ENCODE measurements at places on chromosomes 11 and 22.

GRCh38 chr11:69359735-69360480, 66.0 kb downstream of the MYEOV start:
- no peak for DNase-seq

GRCh38 chr11:1123970-1124369, 33.8 kb upstream of the MUC5AC start:
- no peak for DNase-seq

DNA sequence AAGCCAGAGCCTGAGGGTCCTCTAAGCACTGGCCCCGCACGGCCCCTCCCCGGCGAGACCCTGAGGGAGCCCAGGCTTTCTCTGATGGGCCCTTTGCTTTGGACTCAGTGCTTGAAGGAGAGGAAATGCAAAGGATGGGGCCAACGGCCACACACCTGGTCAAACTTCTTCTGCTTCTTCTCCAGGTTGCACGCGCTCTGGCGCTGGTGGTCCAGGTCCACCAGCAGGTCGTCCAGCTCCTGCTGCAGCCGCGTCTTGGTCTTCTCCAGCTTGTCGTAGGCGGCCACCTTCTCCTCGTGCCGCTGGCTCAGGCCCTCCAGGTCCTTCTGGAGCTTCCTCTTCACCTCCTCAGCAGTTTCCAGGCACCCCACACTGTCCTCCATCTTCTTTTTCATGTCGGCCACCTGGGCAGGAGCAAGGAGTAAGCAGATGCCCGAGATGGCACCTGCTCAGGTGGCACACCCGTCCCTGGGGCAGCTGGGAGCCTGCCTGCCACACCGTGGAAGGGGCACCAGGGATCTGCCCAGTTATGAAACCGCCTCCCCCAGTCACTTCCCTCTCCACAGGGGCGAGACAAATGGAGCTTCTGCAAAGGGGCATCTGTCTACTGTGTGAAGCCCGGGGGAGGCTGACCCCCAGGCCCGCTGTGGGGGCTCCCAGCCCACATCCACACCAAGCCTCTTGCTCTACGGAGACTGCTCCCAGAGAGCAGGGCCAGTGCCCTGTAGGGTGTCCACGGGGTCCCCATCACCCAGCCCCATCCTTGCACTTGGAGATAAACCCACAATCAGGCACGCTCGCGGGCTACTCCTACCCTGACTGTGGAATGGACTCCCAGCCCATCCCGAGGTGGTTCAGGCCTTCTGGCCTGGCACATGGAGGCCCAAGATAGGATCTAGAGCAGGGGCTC, 39.2 kb downstream of the APOL1 start:
- DNase-seq: no peak

GRCh38 chr11:46633291-46634217, 16.2 kb downstream of the ATG13 start:
- no peak for DNase-seq

GRCh38 chr11:67033661-67034166, 10.8 kb downstream of the SYT12 start:
- no peak for DNase-seq

GRCh38 chr22:19974268-19974861, 32.7 kb upstream of the TXNRD2 start:
- DNase-seq: peak; percentile 95

- no peak for DNase-seq
Measured at GRCh38 chr11:18594999-18595749, 4.4 kb upstream of the MISFA start.

- no peak for DNase-seq
Measured at GRCh38 chr22:49446759-49447710, 380.6 kb downstream of the BRD1 start.

GRCh38 chr11:87265132-87265531, 227.4 kb downstream of the TMEM135 start:
- no peak for DNase-seq

DNA sequence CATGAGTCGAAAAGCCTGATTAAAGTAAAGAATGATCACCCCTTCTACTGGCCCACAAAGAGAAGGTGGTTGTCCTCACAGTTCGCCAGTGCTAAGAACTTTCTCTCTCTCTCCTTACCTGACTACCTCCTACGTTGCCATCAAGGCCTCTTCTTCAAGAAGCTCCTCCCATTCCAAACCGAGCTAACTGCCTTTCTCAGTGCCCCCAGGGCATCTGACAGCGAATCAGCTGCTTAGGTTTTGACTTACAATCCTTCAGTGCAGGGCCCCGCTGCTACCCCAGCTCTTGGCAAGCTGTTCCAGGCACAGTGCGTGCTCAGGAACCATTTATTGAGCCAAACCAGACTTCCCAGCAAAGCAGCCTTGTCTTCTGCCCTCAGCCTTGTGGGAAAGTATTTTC, 5.8 kb downstream of the VSTM5 start:
- DNase-seq: no peak

GRCh38 chr22:46789992-46790391, 27.5 kb downstream of the TBC1D22A start:
- no peak for DNase-seq

DNA sequence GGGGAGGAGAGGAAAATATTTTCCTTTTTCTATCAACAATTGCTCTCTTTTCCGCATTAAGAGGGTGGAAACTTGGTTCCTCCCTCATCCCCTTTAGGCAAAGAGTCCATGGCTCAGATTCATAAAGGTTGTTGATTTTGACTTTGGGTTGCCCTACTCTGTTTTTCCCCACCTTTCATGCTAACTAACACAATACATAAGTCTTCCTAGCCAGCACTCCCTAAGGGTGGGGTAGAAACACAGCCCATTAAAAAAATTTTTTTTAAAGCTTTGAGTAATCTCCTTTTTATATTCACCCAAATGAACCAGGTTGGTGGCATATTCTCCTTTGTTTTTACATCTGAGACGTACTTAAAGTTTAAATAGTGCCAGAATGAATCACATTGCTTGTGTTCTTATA, 20.0 kb upstream of the LIN7C start:
- DNase-seq: no peak

DNA sequence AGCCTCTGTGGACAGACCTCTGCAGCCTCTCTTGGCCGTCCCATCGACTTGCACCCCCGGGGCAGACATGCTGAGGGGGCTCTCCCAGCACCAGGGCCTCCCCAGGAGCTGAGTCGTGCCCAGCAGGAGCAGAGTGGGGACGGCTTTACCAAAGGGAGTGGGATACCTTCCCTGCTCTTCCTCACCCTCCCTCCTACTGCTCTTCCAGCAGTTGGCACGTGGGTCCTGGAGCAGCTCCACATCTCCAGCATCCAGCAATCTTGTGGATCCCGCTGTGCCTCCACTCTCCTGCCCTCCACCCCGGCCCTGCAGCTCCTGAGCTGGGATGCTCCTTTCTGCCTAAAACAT, 854.0 kb downstream of the BRD1 start:
- DNase-seq: no peak

DNA sequence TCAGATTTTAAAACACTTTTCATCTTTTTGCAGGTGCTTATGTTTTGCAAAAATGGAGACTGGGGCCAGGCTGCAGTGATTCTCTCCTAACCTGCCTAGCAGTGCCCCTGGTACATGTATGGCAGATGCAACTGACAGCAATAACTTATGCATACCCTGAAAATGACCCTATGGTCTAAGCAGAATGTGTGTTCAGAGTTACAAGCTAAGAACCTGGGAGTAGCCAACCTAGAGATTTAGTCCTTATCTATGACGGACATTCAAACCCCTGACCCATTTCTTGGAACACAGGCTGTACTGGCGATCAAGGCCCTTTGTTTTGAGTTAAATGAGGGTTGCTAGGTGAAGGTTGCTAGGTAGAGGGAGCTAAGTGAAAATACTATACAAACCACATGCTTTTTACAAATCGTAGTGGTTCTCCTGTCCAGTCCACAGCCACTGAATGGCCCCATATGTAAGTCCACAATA, 184.9 kb upstream of the SESN3 start:
- no peak for DNase-seq

DNA sequence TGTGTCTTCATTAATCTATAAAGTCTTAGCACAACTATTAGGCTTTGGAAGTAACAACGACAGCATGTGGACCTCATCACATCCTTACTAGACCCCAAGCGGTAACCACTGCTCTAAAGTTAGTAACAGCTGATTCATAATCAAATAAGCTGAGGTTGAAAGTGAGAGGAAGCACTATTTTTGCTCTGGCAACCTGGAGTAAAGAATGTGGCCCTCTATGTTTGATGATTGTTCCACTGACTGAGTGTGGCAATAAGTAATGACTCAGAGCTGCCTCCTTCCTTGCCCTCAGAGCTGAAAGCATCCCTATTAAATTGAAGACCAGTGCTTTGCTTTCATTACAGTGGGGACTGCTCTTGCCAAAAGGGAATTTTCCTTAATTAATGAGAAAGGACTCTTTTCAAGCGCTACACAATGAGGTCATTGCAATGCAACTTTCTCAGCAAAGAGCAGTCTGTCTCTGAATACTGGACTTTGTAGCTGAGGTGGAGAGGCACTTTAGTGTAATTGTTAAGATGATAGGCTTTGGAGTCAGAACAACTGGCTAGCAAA, 906.1 kb upstream of the RAG2 start:
- DNase-seq: no peak

- DNase-seq: no peak
Measured at GRCh38 chr11:10858439-10859325, 829 bp upstream of the ZBED5 start.

DNA sequence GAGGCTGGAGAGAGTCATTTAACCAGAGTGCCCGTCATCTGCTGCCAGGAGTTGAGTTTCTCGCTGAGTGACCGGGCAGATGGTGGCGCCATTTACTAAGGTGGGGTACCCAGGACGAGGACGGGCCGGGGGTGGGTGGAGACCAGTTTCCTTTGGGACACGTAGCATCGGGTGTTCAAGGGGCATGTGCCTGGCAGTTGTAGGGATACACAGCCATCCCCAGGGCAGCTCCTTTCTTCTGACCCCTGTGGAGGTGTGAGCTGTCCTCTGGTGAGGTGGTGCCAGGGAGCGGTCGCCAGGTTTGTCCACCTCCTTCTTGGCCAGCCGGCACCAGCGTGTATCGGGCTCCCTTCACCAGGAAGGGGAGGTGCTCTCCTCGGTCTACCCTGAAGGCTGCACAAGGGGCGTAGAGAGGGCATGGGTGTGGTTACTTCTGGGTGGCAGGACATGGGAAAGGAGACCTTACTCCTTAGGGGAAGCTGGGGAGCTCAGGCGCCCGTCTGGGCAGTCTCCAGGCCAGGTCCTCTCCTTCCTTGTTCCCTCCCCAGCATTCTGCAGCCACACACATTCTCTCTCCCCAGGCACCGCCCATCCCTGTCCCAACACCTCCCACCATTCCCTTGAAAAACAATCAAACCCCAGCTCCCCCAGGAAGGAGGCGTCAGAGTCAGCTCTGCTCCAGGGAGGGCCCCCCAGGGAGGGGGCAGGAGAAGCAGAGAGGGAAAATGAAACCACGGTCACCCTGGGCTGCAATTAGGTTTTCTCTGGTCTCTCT, 10.3 kb upstream of the MB start:
- DNase-seq: no peak

DNA sequence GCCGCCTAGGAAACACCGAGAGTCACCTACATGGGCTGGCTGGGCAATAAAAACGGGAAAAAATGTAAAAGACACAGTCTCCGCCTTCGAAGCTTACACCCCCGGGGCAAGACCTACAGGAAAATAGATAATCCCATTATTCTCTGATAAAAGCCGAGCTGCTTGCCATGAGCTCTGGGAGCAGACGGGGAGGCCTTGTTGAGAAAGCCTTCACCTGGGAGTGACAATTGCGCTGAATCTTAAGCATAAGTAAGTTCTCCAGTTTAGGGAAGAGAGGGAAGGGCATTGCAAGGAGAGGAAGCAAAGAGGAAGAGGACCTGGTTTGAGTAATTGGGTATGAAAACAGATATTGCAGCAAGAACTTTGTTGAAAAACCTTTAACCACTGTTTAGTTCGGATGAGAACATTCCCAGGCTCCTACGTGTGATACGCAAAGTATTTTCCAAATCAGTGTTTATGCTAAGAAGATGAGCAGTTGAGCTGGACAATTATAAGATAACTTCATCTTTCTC, 813 bp upstream of the BTBD10 start:
- no peak for DNase-seq

DNA sequence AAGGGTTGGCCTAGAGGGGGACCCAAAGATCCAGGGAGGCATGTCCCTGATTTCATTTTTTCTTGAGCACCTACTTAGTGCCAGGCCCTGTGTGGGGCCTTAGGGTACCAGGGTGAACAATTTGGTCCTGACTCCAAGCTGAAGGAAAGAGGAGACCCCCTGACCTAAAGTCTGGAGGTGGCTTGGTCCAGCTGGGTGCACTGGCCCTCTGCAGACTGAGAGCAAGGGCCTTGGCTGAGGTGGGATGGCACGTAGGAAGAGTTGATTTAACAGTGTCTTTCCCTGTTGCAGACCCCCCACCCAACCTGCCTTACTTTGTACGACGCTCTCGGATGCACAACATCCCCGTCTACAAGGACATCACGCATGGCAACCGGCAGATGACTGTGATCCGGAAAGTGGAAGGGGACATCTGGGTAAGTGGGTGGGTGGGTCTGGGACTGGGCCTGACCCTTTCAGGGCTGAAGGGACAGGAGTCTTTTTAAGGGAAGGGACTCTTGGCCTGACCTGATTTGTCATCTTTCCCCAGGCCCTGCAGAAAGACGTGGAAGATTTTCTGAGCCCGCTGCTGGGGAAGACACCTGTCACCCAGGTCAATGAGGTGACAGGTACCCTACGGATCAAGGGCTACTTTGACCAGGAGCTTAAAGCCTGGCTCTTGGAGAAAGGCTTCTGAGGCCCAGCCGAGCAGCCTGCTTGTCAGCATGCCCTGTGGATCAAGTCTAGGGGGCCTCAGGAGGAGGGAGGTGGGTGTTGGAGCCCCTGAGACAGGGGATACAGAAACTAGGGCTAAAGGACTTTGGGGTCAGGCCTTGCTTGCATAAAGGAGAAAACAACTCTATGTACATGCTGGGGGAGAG, 3.3 kb downstream of the MRPL49 start:
- DNase-seq: no peak

- DNase-seq: no peak
Measured at GRCh38 chr11:35938231-35938630, 5.6 kb upstream of the LDLRAD3 start.

GRCh38 chr11:61062181-61062930, 39.9 kb upstream of the CD5 start:
- DNase-seq: no peak

DNA sequence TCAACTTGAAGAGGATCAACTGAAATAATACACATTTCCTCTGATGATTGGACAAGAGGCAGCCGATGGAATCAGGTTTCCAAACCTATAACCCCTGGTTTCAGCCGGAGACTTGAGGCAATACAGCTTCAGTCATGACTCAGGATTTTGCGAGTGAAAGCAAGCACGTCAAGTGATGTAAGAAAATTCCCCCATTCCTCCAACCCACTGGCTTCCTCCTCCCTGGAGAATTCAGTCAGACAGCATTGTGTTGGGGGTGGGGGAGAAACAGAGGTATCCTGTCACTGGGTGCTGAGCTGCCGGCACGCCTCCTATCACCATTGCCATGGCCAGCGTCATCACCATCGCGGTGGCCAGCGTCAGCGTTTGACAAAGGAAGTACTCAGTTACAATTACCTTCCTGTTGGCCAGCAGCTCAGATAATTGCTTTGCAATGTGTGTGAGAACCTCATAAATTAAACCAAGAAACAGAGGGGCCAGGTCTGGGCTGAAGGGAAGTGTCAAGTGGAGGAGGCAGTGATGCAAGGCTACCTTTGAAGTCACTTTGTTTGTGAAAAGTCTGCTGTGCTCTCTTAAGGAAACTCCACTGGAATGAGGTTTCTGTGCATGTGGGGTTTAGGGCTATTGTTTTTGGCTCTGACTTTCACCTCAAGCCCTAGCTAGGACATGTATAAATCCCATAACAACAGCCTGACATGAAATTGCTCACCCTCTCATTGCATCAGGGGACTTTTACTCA, 50.2 kb downstream of the LIF start:
- DNase-seq: peak; percentile 86

- DNase-seq: no peak
Measured at GRCh38 chr22:17035246-17035645, 27.2 kb upstream of the GAB4 start.

All from iPS DF 19.7 (cell line).